Bronchial smooth muscle cell (primary cell): ENCODE measurements at places on chromosomes 7 and 10. TPM values are rescaled to one million over a fixed set of nuclear protein-coding genes. Genes with fewer than 3 reads are reported as not detected.

The FAM131B gene
- 4.6 and 8.2 TPM in 2 replicates for total RNA-seq

The DNAJC12 gene
- total RNA-seq = 1.4 and 2.3 TPM in 2 replicates

The CRHR2 gene
- not detected in 2 replicates for total RNA-seq

The ADRB1 gene
- total RNA-seq = not detected in 2 replicates

The TMEM176B gene
- 0.09 TPM in 1 of 2 replicates, not detected in the other for total RNA-seq

The POLR1F gene
- 8.2 and 13.6 TPM in 2 replicates for total RNA-seq

The CASTOR2 gene
- 9.5 and 17.2 TPM in 2 replicates for total RNA-seq

The LDB3 gene
- total RNA-seq = under 0.01 and 0.09 TPM in 2 replicates
